Stimulated activated CD4-positive, alpha-beta T cell treated with anti-CD3 and anti-CD28 coated beads, Interleukin-15, amount 100 ng/mL, for 48 hours (primary cell): ENCODE measurements at places on chromosomes 16 and 17.

- no peak for DNase-seq
Observed at GRCh38 chr16:4626396-4626795, 1.8 kb downstream of the MGRN1 start.

DNA sequence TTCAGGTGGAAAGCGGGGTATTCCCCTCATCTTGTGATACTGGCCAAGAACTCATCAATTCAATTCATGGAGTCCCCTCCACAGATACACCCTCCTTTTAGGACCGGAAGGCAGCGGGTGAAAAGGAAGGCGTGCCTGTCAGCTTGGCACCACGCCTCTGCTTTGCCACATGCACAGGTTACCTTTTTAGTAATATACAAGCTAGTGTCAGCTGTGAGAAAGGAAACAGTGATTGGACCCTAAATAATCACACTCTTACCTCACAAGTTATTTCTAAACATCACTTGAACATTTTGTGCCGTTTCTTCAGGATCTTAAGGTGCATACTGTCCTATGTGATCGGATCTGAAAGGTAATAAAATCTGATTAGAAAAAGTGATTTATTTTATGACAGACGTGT, 15.7 kb downstream of the ZDHHC7 start:
- DNase-seq, result no peak

GRCh38 chr16:77874347-77874746, 86.0 kb downstream of the VAT1L start:
- no peak for DNase-seq

GRCh38 chr16:9818702-9819101, 363.5 kb downstream of the GRIN2A start:
- no peak for DNase-seq

GRCh38 chr17:72308744-72309385, 188.0 kb downstream of the SOX9 start:
- DNase-seq, result no peak

DNA sequence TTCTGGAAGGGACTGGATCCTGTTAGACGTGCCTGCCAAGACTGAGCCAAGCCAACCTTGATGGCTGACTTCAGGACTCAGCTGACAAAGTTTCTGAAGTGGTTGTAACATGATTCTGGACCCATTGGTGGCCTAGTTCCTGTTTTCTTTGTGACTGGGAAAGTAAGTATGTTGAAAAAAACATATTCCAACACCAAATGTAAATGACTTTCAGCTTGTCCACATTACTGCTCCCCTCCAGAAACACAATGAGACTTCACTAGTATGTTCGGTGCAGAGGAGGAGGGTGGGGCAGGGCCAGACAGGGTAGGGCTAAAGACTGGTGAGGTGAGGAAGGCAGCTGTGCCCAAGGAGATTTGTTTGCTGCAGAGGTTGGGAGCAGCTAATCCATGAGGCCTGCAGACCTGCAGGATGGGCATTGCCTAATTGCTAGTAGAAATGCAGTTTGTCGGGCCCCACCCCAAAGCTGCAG, 26.4 kb downstream of the NMT1 start:
- no peak for DNase-seq

GRCh38 chr17:81958633-81959342, 2.2 kb downstream of the NOTUM start:
- no peak for DNase-seq

GRCh38 chr16:68005786-68006286, 6.6 kb upstream of the DPEP2 start:
- no peak for DNase-seq

DNA sequence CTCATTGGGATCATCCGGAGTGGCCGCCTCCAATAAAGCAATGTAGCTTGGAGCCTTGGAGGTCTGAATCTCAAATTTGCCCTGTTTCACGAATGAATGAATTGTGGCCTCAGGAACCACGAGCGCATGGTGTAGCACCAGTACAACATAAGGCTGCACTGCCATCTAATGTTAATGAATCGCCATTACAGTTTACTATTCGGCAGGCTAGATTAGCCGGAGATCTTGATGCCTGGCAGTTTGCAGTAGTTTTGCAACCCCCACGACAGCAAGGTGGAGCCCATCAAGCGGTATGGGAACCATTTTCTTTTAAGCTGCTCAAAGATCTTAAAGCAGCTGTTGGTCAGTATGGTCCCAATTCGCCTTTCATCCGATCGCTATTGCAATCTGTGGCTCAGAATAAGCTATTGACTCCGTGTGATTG, 18.8 kb downstream of the ALOX15B start:
- DNase-seq, result peak; percentile 36

DNA sequence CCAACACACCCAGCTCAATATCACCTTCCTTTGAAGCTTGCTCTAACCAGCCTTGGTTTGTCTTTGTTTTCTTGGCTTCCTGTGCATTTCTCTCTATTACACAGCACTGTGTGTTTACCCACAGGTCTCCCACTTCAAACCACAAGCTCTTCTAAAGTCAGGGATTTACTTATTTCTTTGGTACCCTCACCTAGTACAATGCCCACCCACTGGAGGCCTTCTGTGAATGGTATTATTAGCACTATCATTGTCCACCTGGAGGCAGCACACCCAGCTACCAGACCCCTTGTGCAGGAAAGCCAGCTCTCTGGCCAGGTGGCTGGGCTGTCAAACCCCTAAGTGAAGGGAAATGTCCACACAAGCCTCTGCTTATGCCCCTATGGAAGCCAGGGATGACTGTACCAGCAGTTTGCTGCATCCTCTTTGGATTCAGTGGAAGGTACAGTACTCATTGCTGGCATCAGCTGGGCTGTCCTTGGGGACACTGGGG, 9.4 kb upstream of the TOP2A start:
- no peak for DNase-seq

DNA sequence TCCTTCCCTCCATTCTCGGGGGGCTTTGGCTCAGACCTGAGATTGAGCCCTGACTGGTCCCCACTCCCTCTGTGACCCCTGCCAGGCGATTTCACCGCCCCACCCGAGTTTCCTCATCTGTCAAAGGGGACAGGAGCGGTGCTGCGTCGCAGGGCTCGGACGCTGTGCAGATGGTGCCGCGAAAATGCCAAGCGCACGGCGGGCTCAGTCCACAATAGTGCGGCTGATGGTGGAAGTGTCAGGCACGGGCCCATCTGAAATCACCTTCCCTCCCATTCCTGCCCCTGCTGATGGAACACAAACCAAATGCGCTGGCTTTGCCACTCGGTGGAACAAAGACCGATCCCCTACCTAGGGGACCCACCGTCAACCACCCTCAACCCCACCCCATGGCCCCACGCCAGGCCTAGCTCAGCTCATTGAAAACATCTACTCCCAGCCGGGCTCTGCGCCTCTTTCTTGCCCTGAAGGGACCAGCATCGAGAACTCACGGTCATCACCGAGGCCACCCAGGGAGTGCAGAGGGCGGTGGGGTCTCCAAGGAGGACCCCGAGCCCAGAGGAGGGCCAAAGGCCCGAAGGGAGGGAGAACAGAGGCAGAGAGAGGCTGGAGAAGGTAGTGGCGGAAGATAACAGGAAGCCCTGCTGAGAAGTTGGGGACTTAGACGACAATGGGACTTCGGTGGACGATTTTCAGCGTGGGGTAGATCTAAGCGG, 1.4 kb downstream of the CARHSP1 start:
- DNase-seq, result no peak

GRCh38 chr16:29665294-29666077, 2.4 kb downstream of the SPN start:
- no peak for DNase-seq

- DNase-seq, result no peak
Observed at GRCh38 chr17:47820033-47820789, 1.4 kb downstream of the OSBPL7 start.

DNA sequence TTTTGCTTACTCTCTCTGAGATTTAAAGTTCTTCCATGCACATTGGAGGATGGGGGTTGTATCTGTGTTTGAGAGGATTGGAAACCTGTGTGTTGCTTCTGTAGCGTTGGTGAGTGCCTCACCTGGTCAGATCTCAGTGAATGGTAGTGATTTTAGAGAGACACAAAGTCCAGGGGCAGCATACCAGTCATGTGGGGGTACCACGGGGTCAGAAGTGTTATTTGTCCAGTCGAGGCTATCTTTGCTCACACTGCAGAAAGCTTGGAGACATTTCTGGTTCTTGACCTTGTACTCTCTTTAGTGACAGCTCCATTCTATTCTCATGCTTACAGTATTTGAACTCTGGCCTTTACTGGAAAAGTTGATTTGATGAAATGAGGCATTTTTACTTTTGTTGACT, 23.7 kb downstream of the PRKAR1A start:
- DNase-seq, result no peak

DNA sequence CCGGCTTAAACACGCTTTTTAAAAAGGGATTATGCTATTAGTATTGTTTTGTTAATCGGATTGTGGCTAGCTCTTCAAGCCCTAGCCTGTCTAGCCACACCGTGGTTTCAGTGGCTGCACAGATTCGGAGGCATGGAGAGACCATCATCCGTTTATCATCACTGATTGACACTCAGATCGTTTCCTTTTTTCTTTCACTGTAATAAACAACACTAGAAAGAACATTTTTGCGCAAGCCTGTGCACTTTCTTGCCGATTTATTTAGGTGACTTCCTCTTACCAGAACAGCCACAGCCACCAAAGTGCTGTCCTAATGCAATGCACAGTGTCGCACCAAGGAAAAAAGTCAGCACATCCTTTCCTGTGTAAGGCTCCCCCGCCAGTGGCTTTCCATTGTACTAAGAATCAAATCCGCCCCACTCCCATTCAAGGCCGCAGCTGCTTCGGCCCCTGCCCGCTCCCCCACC, 78.2 kb downstream of the CRISPLD2 start:
- no peak for DNase-seq

DNA sequence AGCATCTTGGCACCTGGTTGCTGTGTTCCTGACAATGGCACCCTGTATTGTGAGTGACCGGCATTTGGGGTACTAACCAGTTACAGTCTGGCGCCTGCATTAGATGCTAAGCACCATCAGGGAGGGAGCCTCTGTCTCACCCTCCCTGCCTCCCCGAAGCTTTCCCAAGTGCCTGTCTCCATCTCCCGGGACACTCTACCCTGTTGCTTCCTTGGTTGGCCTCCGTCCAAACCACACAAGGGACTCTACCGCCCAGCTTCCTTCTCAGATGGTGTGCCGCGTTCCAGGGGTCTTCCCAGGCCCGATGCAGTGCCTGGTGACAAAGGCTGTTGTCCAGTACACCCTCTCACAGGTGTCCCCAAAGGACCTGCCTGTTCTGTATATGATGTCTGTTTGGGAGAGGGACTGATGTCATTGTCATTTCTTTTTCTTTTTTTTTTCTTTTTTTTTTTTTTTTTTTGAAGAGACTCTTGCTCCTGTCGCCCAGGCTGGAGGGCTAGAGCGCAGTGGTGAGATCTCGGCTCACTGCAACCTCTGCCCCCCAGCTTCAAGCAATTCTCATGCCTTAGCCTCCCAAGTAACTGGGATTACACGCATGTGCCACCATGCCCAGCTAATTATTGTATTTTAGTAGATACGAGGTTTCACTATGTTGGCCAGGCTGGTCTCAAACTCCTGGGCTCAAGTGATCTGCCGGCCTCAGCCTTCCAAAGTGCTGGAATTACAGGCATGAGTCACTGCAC, 6.7 kb downstream of the SNN start:
- DNase-seq, result no peak

- DNase-seq, result no peak
Observed at GRCh38 chr17:67412032-67412431, 35.0 kb downstream of the PITPNC1 start.

GRCh38 chr17:82231562-82232321, 2.9 kb downstream of the SLC16A3 start:
- DNase-seq, result no peak

GRCh38 chr16:84999857-85000480, 11.4 kb downstream of the ZDHHC7 start:
- no peak for DNase-seq

GRCh38 chr16:88812513-88813268, 963 bp upstream of the APRT start:
- no peak for DNase-seq

GRCh38 chr17:17732444-17732843, 51.2 kb downstream of the RAI1 start:
- DNase-seq, result no peak

- DNase-seq, result no peak
Observed at GRCh38 chr16:125011-125410, 13.5 kb downstream of the NPRL3 start.

DNA sequence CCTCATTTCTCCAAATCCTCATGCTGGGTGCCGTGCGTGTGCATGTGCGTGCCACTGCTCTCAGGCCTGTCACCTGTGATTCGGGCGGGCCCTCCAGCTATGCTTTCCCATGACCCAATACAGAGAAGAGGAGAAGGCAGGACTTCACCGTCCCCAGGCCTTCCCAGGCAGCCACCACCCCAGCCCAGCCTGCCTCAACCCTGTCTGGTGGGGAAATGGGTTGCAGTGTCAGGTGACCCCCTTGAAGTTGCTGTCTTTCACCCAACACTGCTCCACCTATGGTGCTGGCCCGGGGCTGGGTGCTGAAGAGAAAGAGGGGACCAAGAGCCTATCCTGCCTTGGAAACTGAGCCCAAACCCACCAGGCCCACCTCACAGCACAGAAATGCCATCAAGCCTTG, 94.7 kb downstream of the GOSR1 start:
- no peak for DNase-seq

- DNase-seq, result no peak
Observed at GRCh38 chr16:83808573-83809014, 816 bp downstream of the HSBP1 start.

GRCh38 chr16:1472974-1473373, 1.9 kb downstream of the CLCN7 start:
- no peak for DNase-seq

DNA sequence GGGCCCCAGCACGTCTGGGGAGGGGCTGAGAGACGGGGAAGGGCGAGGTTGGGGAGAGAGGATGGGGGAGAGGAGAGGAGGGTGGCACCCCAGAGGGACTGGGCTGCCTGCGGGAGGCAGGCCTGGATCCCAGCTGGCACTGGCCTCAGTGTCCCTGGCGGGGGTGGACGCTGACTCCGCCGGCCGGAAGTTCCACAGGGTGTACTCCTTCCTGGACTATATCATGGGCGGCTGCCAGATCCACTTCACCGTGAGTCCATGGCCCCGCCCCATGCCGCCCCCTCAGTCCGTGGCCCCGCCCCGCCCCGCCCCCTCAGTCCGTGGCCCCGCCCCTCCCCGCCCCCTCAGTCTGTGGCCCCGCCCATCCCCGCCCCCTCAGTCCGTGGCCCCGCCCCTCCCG, 11.3 kb downstream of the CPNE7 start:
- no peak for DNase-seq

DNA sequence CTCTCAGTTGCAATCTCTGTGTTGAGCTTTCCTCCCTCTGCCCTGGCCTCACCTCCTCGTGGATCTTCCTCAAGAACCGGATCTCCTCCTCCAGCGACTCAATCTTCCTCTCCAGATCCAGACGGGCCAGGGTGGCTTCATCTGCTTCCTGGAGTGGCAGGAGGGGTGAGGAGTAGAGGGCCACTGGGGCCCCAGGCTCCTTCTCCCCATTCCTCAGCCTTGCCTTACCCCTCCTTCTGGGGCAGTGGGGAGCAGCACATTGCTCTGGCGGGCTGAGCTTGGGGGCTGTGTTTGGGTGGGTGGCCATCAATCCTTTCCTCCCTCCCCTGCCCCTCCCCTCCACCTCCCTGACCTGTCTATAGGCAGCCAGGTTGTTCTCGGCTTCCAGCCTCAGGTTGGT, 1.6 kb downstream of the GFAP start:
- no peak for DNase-seq
